ENCODE measurements at places on chromosomes 2 and 18.

GRCh38 chr2:149178612-149179011 is 140.1 kb downstream of the LYPD6B start:
- no peak for DNase-seq

- DNase-seq = no peak
Observed at GRCh38 chr2:101781791-101782426, 84.4 kb downstream of the MAP4K4 start.

GRCh38 chr18:62033207-62033606 is 140.4 kb upstream of the RNF152 start:
- no peak for DNase-seq

GRCh38 chr2:223459328-223459939 is 142.7 kb downstream of the SCG2 start:
- DNase-seq = no peak

- no peak for DNase-seq
Observed at GRCh38 chr2:165109915-165110314, 93.9 kb downstream of the SCN3A start.

DNA sequence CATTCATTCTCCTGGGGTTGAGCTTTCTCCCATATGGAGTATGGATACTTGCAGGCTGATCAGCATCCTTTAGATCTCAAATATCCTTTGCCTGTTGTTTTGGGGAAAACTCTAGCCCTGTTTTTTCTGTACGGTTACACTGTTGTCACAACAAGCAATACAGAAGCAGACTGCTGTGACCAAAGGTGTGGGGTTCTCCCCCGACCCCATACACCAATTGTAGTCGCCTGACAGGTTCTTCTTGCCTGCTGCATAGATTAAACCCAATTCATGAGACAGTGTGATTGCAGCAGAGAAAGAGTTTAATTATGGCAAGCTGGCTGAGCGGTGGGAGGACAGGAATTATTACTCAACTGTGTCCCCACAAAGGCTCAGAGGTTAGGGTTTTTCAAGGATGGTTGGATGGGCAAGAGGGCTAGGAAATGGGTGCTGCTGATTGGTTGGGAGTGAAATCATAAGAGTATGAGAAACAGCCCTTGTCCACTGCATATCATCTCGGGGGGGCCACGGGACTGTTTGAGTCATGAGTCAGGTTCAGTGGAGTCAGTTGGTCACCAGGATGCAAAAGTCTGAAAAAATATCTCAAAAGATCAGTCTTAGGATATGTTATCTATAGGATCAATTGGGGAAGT is 40.6 kb downstream of the ITGB1BP1 start:
- DNase-seq = no peak

DNA sequence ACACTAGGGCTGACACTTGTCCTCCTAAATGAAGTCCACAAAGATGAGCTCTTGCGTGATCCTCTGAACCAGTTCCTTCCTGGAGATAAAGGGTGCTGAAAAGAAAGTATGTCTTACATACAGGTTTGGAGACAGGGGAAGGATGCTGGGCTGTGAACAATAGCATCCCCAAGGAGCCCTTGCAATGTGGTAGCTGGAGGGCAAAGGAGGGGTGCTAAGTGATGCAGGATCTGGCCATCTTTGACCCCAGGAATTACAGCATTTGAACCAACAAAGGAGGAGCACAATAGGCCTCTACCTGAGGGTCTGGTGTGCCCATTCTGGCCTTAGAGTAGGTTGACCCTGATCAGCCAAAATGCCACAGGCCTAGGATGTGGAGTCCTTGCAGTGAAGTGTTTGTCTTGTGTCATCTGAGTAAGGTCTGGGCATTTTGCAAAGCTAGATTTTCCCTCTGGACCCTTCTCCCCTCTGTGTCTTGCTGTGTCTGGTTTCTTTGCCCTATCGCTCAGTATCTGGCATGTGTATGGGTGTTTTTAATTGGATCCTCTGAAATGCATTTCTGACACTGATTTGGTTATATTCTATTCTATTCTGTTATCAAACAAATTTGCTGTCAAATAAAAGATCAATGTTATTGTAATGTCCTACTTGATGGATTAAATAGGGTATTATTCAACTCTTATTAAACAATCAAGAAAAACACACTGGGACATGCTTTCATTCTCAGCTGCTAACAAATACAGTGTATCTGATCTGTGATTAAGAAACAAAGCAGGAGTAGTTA is 364.8 kb upstream of the MEIS1 start:
- no peak for DNase-seq

Measured in CD4-positive, alpha-beta T cell treated with Interleukin-15 for 4 hours (primary cell).